DMS153 (cell line): ENCODE measurements at places on chromosomes 6 and 20.

- no peak for DNase-seq
Measured at GRCh38 chr20:47669927-47670890, 115.1 kb downstream of the SULF2 start.

DNA sequence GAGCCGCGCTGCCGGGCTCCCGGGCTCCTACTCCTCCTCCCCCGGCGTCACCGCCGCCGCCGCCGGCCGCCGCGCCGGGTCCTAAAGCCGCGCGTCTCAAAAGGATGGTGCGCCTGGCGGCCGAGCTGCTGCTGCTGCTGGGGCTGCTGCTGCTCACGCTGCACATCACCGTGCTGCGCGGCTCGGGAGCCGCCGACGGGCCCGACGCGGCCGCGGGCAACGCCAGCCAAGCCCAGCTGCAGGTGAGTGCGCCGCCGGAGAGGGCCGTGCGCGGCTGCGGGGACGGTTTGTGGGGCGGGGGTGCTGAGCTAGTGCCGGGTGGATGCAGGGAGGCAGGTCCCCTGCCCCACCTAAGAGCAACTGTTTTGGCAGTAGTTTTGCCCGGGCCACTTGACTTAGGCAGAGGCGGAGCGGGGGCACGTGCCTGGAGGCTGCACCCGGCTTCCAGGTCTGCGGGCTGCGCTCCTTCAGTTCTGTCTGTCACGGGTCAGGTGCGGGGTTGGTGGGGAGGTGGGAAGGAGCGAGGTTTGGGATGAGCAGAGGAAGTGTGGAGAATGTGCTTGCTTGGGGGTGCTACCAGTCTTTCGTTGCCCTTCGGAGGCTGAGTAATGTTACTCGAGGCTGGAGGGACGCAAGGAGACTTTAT lies 722 bp downstream of the ISM1 start:
- peak; percentile 38 for DNase-seq

- DNase-seq = no peak
Measured at GRCh38 chr6:112920994-112921393, 573.9 kb downstream of the RFPL4B start.

DNA sequence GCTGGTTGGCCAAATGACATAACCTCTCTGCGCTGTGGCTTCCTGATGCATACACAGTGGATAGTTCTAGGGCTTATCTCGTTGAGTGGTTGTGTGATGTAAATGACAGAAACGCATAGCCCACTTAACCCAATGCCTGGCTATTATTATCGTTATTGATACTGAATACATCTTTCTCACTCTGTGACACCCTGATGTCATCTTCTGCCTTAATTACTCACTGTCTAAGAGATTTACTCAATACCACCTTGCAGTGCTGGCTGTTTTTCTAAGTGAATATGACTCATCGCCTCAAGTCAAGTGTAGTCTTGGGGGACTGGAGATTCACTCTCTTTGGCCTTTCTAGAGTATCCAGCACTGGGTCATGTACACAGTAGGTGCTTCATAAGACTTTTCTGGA lies 73.6 kb downstream of the NDUFAF5 start:
- DNase-seq = no peak

GRCh38 chr6:56853541-56853940 lies 101.4 kb upstream of the BEND6 start:
- DNase-seq = no peak

DNA sequence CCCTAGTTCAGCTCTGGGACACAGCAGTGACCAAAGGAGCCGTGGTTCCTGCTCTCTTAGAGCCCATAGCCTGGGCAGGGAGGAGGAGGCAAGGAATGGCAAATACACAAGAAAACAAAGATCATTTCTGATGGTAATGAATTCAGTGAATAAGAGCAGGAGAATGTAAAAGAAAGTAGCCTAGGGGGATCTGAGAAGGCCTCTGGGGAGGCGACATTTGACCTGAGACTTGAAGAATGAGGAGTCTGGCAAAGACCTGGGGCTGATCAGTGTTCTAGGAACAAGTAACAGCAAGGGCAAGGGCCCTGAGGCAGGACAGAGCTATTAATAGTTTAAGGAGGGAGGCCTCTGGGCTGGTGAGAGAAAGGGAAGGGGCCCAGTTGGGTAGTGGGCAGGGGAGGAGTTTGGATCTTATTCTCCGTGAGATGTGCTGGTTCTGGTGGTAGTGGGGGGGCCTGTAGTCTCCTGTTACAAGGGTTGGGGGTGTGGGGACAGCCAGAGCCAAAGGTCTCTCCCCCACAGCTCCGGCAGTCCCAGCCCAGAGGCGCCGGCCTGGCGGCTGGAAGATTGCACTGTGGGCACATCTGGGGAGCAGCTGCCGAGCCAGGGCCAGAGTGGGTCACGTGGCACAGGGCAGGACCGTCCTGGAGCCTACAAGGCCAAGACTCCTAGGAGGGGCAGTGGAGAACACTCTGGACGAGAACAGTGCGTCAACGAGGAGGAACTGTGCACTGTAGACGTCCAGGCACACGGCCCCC lies 9.3 kb upstream of the ID1 start:
- no peak for DNase-seq

- no peak for DNase-seq
Measured at GRCh38 chr20:54172532-54172855, 1.3 kb downstream of the CYP24A1 start.

- DNase-seq = peak; percentile 13
Measured at GRCh38 chr20:24872291-24873024, 76.6 kb upstream of the CST7 start.

DNA sequence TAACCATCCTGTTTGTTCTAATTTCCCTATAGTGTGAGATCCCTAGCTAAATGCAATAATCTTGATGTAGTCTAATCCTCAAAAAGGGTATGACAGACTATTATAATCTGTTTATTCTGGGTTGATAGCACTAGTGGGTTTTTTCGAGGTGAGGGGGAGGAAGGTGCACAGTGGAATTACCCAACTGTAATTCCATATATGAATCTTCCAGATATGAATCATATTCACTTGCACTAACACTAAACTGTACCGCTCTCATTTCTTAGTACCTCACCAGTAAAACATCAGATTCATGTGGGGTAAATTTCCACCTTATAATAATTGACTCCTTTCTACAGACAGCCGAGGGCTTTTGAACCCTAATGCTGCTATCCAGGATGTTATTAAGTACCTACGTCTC lies 16.5 kb downstream of the NCOA7 start:
- no peak for DNase-seq

DNA sequence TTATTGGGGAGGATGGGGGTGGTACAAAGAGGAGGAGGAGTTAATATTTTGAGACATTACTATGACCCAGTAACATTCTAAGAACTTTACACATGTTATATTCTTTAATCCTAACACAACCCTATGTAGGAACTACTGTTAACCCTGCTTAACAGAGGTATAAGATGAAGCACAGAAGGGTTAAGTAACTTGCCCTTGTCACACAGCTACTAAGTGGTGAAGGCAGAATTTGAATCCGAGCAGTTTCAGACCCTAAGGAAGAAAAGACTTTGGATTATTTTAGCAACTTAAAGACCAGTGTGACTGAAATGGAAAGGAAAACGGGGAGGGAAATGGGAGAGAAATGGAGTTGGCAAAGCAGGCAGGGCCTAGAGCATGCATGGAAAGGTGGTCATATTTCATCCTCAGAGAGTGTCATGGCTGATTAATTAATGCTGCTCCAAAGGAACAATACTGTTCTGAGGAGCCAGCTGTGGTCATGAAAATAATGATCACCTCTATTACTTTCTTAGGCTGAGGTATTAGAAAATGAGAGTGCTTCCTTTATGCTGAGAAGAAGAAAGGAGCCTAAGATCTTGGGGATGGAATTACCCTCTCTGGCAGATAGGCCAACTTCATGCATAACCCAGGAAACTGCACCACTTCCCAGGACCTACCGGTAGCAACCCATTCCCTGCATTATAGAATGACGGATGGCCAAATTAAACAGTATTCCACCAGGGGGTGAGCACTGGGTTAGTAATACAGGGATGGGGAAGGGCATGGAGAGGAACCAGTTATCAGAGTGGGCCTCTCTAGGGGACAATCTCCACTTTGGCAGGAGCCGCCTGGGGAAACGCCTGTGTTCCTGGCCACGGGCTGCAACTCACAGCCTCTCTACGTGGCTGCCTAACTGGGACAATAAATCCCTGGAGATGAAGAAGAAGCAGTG lies 50.1 kb upstream of the TNFAIP3 start:
- no peak for DNase-seq

DNA sequence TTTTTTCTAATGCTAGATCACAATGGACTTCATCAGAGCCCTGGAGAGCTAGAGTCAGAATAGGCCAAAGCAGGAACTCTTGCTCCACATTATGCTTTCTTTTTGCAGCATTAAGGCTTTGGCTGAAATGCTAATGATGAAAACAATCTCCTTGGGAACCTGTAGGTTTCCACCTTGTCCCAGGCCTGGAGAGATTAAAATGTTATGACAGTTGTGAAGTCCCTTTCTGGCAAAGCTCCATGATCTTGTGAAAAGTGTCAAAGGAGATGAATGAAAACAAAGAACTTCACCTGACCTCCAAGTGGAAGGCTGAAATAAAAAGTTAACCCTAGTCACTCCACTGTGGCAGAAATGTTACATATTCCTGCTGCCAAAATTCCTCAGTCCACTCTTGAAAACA lies 64.0 kb upstream of the LRRC1 start:
- no peak for DNase-seq

DNA sequence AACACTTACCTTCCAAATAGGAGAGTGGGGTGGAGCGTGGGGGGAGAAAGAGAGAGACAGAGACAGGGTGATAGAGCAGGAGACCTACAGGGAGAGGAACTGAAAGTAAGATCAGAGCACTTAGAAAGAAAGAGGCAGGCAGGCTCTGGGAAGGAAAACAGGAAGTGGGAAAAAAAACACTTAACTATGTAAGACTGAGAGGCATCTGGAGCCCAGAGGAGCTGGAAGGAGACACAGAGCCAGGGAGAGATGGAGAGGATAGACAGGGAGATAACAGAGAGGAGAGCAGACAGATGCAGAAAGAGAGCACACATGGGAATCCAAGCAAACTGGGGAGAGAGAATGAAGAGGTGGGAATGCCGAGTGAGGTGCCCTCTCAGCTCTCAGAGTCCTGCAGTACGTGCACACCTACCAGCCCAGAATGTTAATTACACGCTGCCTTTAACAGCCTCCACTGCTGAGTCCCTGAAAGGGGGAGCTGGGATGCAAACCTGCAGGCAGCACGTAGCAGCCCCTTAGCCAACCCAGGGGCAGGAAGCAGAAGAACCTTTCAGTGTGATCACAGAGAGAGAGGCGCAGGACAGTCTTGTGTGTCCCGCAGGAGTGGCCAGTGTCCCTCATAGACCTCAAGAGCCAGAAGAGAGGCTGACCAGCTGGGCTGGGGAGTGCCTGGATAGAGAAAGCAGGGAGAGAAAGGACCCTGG lies 132.7 kb upstream of the LRFN2 start:
- peak; percentile 58 for DNase-seq

GRCh38 chr20:10793766-10794165 lies 120.0 kb upstream of the JAG1 start:
- peak; percentile 78 for DNase-seq

DNA sequence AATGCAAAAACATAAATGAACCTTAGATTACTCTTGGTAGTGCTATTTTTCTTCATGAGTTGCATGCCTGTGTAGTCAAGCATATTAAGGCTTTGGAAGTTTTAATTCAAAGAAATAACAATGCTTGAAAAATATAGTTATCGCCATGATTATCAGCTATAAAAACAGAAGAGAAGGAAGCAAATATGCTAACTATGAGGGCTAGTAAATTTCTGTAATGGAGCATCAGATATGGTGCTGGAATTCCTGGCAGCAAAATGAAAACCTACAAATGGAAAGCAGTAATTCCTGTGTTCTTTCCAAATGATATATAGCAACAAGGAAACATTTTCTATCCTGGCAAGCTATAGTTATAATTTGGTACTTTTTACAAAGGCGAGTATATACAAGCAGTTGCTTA lies 29.7 kb downstream of the DOP1A start:
- DNase-seq = no peak

GRCh38 chr6:97138581-97138980 lies 144.4 kb downstream of the MMS22L start:
- DNase-seq = no peak

- DNase-seq = no peak
Measured at GRCh38 chr6:36116066-36116864, 14.0 kb upstream of the MAPK13 start.

- DNase-seq = no peak
Measured at GRCh38 chr6:161917645-161918044, 643.8 kb upstream of the AGPAT4 start.

GRCh38 chr20:41534170-41534569 lies 84.0 kb downstream of the CHD6 start:
- no peak for DNase-seq

DNA sequence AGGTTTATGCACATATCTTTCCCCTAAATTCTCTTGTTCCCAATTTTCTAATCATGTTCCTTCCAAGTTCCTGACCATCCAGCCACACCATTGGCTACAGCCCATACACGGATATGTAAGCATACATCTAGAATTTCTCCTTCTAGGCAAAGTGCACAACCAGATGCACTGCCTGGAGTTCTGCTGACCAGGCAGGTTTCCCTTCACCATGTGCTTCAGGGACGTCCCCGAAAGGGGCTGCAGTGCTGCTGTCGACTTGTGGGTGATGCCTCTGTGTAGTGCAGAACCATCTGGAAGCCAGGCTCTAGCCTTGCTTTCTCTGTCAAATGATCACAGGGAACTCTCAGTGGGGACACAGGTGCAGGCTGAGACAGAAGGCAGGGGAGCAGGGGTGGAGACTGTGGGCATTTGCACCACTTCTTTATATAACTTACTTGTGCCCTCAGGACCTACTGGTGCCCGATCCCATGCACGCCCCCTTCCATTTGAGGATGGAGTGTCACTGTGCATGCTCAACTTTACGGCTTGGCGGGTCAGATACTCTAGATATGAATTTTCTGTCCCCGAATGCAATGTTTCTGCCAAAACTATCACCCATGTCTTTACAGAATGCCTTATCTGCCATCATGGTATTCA lies 37.5 kb upstream of the SMOC2 start:
- DNase-seq = no peak

DNA sequence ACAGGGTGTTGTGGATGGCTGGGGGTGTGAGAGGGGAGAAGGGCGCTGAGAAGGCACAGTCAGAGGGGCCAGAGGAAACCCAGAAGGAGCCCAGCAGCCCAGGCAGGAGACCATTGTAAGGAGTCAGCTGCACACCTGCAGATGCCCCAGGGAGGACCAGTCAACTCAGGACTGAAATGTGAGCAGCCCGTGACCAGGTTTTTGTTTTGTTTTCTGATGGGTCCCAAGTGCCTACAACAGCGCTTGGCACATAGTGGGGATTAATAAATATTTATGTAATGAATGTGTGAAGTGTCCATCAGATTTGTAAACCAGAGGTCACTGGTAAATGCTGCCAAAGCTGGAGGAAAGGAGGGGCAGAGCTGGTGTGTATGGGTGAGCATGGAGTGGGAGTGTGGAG lies 30.2 kb downstream of the TRAM2 start:
- no peak for DNase-seq

- DNase-seq = no peak
Measured at GRCh38 chr6:111871207-111871606, 2.0 kb downstream of the FYN start.

DNA sequence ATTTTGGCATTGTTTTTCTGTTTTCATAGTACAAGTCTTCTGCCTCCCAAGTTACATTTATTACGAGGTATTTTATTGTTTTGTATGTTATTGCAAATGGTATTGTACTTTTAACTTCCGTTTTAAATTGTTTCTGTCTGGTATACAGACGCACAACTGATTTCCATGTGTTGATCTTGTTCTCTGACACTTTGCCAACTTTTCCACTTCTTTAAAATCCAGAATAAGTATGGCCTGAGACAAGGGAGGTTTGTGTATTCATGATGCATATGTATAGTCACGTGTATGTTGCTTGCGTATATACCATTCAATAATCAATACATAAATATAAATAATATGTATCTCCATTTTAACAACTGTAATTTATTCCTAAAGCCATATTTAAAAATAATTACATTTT lies 41.2 kb downstream of the THBS2 start:
- no peak for DNase-seq
